ENCODE measurements at places on chromosomes 4 and X.

GRCh38 chrX:85963736-85964135 is 83.6 kb downstream of the CHM start:
- DNase-seq: no peak

DNA sequence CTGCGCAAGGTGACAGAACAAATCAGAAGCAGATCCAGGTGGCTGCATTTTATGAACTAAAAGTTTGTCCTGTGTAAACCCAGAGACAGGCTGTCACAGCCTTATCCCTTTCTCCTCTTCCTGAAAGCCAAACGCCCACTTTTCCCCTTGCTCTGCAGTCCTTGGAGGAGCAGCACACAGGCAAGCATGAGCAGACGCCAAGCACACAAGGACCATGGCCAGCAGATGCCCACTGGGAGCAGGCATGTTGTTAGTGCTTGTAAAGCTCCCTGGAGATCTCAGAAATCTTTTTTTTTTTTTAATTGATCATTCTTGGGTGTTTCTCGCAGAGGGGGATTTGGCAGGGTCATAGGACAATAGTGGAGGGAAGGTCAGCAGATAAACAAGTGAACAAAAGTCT is 11.5 kb upstream of the HOPX start:
- no peak for DNase-seq

- DNase-seq: no peak
Observed at GRCh38 chr4:113294908-113295307, 245.5 kb downstream of the ANK2 start.

GRCh38 chrX:38175139-38175538 is 45.5 kb downstream of the SRPX start:
- peak; percentile 6 for DNase-seq

DNA sequence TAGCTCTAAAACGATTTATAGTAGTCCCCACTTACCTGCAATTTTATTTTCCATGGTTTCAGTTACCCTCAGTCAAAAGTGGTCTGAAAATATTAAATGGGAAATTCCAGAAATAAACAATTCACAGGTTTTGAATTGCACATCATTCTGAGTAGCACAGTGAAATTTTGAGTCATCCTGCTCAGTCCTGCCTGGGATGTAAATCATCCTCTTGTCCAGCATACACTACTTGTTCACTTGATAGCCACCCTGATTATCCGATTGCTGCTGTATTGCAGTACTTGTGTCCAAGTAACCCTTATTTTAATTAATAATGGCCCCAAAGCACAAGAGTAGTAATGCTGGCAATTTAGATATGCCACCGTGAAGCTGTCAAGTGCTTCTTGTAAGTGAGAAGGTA is 23.5 kb upstream of the BDH2 start:
- no peak for DNase-seq

DNA sequence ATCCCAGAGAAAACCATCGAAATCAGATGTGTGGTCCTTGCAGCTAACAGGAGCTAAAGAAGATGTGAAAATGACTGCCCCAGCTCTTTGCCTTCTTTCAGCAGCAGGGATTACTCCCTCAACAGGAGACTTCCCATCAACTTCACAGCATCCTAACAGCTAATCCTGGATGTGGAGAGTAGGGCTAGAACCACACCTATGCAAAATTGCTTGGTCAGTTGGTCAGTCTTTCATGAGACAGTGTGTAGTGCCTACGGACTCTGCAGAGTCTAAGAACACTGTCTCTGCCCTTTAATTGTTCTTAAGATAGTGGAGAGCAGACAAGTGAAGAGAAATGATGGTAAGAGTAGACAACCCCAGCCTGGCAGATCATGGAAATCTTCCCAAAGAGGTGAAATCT is 133.5 kb downstream of the COL4A6 start:
- DNase-seq: no peak

- no peak for DNase-seq
Observed at GRCh38 chrX:53186351-53186750, 38.7 kb downstream of the KDM5C start.

DNA sequence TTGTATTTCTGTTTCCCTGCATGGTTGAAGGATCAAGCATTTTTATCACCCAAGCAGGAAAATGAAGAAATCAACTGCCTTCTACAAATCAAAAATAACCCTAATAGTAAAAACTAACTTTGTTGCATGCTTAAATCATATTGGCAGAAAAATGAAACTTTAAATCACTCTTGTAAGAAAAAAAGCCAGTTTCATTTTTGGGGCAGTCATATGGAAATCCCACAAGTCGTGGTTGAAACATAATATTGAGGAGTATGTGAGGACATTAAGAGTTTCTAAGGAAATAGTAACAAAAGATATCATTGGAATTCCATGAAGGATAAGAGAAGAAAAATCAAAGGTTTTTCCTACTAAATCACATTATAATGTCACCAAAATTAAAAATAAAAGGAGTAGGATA is 8.4 kb downstream of the TEC start:
- DNase-seq: no peak

DNA sequence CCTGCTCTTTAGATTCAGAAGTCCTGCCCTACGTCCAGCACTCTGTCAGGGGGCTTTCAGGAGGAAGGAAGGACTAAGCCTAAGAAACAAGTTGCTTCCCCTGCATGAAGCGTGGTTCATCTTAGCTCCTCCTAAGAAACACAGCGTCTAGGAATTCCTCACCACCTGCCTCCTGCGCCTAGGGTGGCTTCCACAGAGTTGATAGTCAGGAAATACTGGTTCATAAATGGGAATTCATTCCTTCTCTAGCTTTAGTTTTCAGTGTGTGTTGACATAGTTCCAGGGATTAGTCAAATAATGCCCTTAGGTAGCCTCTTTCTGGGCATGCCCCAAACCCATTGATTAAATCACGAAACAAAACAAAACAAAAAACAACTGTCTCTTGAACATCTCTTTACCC is 1.7 kb upstream of the MXRA5 start:
- no peak for DNase-seq

GRCh38 chr4:14303856-14304255 is 676.3 kb upstream of the BOD1L1 start:
- DNase-seq: no peak

GRCh38 chr4:129490516-129490915 is 394.6 kb downstream of the C4orf33 start:
- no peak for DNase-seq

GRCh38 chr4:165198329-165198728 is 9.0 kb upstream of the KLHL2 start:
- no peak for DNase-seq

DNA sequence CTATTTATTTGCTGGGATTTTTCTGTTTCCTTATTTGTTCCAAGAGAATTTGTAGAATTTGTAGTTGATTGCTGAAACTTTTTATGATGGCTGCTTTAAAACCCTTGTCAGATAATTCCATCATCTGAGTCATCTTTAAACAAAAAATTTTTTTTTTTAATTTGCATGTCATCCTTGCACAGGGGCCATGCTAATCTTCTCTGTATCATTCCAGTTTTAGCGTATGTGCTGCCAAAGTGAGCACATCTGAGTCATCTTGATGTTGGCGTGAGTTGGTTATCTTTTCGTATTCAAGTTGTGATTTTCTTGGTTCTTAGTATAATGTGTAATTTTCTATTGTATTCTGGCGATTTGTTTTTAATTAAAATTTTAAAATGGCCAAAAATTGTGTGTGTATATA is 18.7 kb upstream of the ZNF157 start:
- DNase-seq: no peak

GRCh38 chrX:148588649-148589310 is 88.4 kb downstream of the AFF2 start:
- DNase-seq: no peak

GRCh38 chr4:102792361-102792936 is 31.7 kb upstream of the MANBA start:
- no peak for DNase-seq

DNA sequence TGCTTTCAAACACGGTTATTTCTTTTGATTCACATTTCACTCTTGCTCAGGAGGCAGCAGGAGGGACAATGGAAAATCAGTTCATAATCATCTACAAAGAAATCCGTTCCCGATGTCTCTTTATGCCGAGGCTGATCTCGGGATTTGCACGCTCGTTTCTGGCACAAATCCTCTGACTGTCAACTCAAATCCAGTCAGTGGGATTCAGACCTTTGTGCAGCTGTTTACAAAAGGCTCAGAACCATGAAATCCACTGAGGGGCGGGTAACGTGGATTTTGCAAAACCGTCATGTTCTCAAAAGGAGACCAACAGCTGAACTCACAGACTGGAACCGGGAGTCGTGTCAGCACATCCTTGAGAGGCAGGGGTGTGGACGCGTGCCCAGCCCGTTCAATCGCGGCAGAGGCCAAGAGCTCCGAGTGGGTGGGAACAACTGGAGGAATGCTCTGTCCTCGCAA is 46.4 kb downstream of the ACOX3 start:
- no peak for DNase-seq

- DNase-seq: no peak
Observed at GRCh38 chr4:172986114-172986513, 182.5 kb upstream of the GALNT7 start.

- no peak for DNase-seq
Observed at GRCh38 chr4:41638866-41639265, 100.9 kb downstream of the LIMCH1 start.

- DNase-seq: no peak
Observed at GRCh38 chr4:74410272-74410671, 34.7 kb upstream of the AREG start.

GRCh38 chr4:62928483-62928882 is 1480.8 kb downstream of the TECRL start:
- DNase-seq: no peak

DNA sequence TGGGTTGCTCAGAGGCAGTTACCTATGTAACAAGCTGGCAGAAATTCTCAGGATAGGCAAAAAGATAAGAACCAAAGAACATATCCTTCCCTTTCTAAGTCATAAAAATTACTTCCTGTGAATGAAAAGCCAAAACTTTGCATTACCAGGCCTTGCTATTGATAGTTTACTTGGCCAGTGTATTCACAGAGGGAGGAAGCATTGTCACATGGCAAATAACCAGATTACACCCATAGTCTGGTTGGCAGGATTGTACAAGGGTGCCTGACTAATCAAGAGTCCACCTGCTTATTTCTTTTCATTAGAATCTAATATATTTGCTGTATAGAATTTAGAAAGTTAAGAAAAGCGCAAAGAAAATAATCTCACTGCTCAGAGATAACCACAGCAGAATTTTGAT is 14.1 kb downstream of the XIAP start:
- no peak for DNase-seq

DNA sequence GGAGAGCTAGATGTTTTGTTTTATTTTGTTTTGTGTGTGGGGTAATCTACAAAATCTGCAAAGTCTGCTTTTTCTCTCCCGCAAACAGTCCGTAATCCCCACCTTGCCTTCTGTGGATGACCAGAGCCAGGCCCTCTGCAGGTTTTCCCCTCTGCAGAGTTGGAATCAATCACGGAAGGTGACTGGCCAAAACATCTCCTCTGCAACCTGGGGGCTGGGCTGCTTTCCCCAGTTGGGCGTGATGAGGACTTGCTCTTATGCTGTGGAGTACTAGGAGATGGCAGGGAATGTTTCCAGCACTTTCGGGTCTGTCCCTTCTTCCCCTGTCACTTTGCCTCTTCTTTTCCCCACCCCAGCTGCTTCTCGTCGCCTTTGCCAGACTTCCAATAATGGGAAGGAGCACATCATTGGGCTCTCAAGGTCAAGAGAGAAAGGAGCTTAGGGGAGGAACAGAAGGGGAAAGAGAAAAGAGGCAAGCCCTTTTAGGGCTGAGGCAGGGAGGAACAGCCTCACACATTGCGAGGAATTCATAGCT is 1.1 kb downstream of the TMEM35A start:
- DNase-seq: no peak

- no peak for DNase-seq
Observed at GRCh38 chr4:125688841-125689240, 374.1 kb downstream of the FAT4 start.

GRCh38 chrX:13051529-13052172 is 7.2 kb upstream of the FAM9C start:
- peak; percentile 69 for DNase-seq

GRCh38 chr4:36187723-36188333 is 56.5 kb downstream of the ARAP2 start:
- DNase-seq: no peak

DNA sequence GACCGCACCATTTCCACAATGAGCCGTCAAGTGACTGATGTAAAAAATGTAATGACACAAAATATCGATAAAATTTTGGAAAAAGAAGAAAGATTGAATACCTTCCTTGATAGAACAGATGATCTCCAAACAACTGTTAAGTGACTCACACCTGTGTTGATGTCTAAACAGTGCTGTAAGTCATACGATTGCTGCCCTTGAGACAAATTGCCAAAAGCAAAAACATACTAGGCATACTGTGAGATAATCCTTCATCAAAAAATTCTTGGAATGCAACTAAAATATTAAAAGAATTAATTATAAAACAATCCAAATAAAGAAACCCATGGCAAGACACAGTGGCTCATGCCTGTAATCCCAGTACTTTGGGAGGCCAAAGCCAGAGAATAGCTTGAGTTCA is 53.4 kb downstream of the HNRNPD start:
- DNase-seq: no peak

DNA sequence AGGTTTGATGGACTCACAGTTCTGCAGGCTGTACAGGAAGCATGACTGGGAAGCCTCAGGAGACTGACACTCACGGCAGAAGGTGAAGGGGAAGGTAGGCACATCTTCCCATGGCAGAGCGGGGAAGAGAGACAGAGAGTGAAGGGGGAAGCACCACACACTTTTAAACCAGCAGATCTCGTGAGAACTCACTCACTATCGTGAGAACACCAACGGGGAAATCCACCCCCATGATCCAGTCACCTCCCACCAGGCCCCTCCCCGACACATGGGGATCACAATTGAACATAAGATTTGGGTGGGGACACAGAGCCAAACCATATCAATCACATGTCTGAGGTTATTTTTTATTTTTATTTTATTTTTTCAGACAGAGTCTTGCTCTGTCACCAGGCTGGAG is 4.9 kb upstream of the NAT8L start:
- no peak for DNase-seq

DNA sequence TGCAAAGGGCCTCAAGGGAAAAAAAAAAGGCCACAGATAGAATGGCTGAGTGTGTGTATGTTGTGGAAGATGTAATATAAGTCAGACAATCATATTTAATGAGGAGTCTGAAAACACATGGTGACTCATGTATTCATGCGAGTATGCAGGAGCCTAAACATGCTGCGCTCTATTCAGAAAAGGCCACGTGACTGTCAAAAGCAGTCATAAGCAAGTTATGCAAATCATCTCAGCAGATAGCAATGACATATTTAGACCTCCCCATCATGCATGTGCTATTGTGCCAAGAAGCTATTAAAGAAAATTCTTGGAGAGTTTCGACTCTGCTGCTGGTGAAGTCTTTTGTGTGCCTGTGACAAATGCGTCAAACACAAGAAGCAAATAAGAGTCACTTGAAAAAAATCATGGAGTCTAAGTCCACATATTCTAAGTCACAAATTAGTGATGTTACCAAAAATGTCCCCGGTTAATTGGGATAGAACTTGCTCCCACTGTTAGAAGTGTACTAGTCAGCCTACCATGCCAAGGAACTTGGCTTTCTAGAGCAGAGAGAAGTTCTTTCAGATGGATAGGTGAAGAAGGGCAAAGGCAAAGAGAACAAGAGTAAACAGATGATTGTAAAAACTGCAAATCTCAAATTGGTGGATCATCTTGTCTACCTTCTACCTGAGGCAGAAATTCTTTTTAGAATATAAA is 5.0 kb downstream of the LNX1 start:
- no peak for DNase-seq

- DNase-seq: peak; percentile 49
Observed at GRCh38 chrX:148542481-148543255, 42.3 kb downstream of the AFF2 start.
